Epithelial cell of umbilical artery (primary cell): ENCODE measurements at places on chromosomes 12 and 14. TPM values are rescaled to one million over a fixed set of nuclear protein-coding genes. Genes with fewer than 3 reads are reported as not detected.

NDUFB1 gene
- total RNA-seq, result 130 and 200 TPM in 2 replicates

EIF2S3B gene
- total RNA-seq, result 1.3 and 1.5 TPM in 2 replicates

TMEM119 gene
- total RNA-seq, result 0.32 and 0.76 TPM in 2 replicates

C1QL4 gene
- not detected in 2 replicates for total RNA-seq

IFNG-AS1 gene
- not detected in 2 replicates for total RNA-seq

INHBE gene
- 0.15 TPM in 1 of 2 replicates, not detected in the other for total RNA-seq

RGS6 gene
- total RNA-seq, result not detected in 2 replicates

HOXC10 gene
- total RNA-seq, result not detected in 2 replicates

FANCM gene
- 9.7 and 12.6 TPM in 2 replicates for total RNA-seq

NDUFA9 gene
- total RNA-seq, result 66.6 and 71.4 TPM in 2 replicates

LACRT gene
- not detected in 2 replicates for total RNA-seq

FAM90A1 gene
- total RNA-seq, result 0.15 TPM in 1 of 2 replicates, not detected in the other

PSMB11 gene
- total RNA-seq, result not detected in 2 replicates

MIP gene
- not detected in 2 replicates for total RNA-seq

KIF26A gene
- total RNA-seq, result 4.4 and 12.0 TPM in 2 replicates

TAS2R30 gene
- 3.2 and 4.9 TPM in 2 replicates for total RNA-seq

CMKLR1 gene
- not detected in 2 replicates for total RNA-seq

COL2A1 gene
- total RNA-seq, result not detected in 2 replicates

SLCO1A2 gene
- not detected in 2 replicates for total RNA-seq

CLEC14A gene
- 535 and 540 TPM in 2 replicates for total RNA-seq

MUCL1 gene
- not detected in 2 replicates for total RNA-seq

KRT72 gene
- not detected in 2 replicates for total RNA-seq

LGR5 gene
- total RNA-seq, result not detected in 2 replicates

ERBB3 gene
- not detected in 2 replicates for total RNA-seq

TTC9 gene
- under 0.01 and 0.15 TPM in 2 replicates for total RNA-seq

INSM2 gene
- total RNA-seq, result not detected in 2 replicates

HOXC11 gene
- not detected in 2 replicates for total RNA-seq

INTS13 gene
- total RNA-seq, result 52.6 and 57.8 TPM in 2 replicates

RDH5 gene
- total RNA-seq, result under 0.01 and 2.0 TPM in 2 replicates

NKX2-1 gene
- total RNA-seq, result not detected in 2 replicates

KRT86 gene
- total RNA-seq, result 0.15 TPM in 1 of 2 replicates, not detected in the other

PRB2 gene
- total RNA-seq, result not detected in 2 replicates

EGLN3 gene
- 0.91 and 1.6 TPM in 2 replicates for total RNA-seq

ZNF839 gene
- total RNA-seq, result 6.8 and 11.4 TPM in 2 replicates

TAS2R7 gene
- not detected in 2 replicates for total RNA-seq

LMO3 gene
- total RNA-seq, result under 0.01 TPM in 1 of 2 replicates, not detected in the other

BEGAIN gene
- total RNA-seq, result 0.32 and 0.91 TPM in 2 replicates

PPFIA2 gene
- 0.32 TPM in 1 of 2 replicates, not detected in the other for total RNA-seq

HOXC12 gene
- total RNA-seq, result not detected in 2 replicates

KRT74 gene
- not detected in 2 replicates for total RNA-seq

GALNT16 gene
- total RNA-seq, result 0.30 and 0.65 TPM in 2 replicates

CAPS2 gene
- total RNA-seq, result 2.3 TPM in 2 replicates

TRHDE gene
- 0.32 and 3.8 TPM in 2 replicates for total RNA-seq

SLC17A8 gene
- not detected in 2 replicates for total RNA-seq

ATP2B1 gene
- 38.3 and 44.4 TPM in 2 replicates for total RNA-seq

ADAMTS20 gene
- total RNA-seq, result not detected in 2 replicates
